Activated naive CD4-positive, alpha-beta T cell (primary cell): ENCODE measurements at places on chromosomes 12 and 14.

GRCh38 chr12:13004361-13004760 is 4.3 kb upstream of the HEBP1 start:
- DNase-seq: no peak

GRCh38 chr12:48993787-48994186 is 5.4 kb downstream of the DDN start:
- DNase-seq: no peak

- DNase-seq: no peak
These were observed 187.6 kb downstream of the RMST start for GRCh38 chr12:97650242-97650641.

GRCh38 chr14:97956581-97957340 is 1159.6 kb downstream of the VRK1 start:
- DNase-seq: no peak

DNA sequence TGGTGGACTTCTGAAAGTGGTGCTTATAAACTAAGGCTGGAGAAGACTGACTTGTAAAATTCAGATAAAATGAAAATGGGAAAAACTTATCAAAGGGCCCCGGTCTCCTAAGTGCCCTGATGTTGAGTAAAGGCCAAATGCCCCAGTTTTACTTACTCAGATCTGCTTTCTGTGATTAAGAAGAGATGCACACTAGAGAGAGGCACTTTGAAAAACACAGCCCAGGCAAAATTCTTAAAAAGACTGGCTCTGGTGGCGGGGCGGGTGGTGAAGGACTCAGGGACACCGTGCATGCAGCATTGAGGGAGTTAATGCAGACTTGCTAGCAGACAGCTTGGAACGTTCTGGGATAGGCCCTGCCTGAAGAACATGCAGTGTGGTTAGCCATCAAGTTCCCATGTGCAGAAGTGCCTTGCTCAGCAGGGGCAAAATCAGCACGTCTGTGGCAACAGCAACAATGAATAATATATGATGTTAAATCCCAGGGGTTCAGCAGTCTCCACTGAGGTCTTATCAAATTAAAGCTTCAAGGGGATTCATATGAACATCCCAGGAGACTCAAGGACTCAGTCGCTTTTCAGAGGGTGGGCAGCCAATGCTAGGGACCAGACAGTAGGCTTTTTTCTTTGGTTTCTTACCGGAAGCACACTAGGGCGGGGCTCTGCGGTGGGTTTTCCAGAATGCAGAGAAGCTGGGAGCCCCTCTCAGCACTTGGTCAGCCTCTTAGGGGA is 105.0 kb downstream of the DAD1 start:
- no peak for DNase-seq

DNA sequence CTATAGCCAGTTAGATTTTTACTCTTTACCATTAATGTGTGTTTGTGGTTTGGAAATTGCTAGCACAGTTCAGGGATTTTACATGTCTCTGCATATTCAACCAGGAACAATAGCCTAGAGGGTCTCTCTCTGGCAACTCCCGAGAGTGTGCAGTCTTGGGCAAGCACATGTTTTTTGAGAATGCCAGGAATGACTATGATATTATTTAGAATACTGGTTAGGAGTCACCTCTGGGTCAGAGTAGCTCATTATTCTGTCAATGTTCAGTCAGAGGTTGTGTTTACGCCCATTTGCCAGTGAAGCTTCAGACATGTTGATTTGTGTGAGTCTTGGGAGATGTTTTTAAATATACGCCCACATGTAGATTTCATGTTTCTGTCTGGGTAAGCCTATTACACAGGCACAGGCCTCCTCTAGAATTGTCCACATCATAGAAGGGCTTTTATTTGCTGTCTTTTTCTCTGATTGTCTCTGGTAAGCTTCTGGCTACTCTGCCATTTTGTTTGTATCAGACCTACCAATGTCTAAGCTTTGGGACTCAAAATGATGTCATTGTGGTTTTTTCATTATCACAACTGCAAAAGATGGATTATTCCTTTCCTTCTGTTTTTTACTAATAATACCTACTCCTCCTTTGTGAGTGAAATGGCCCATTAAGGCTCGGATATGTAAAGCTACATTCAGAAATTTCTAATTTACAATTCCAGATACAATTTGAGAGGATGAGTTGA is 203.1 kb upstream of the PPFIA2 start:
- no peak for DNase-seq

DNA sequence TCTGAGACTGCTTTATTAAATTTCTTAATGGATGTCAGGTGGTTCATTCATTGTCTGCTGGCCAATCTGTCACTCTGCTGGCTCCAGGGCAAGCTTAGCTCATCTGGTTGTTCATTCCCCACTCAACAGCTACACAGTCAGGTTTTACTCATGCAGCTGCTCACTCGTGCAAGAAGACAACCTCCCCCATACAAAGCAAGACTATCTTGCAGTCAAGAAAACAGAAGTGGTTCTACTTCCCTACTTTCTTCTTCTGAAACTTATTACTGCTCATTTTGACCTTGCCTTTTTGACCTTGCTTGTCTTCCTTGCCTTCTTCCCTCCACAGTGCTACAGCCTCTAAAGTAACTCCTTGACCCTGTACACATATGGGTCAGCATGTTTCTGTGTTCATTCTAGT is 277.9 kb downstream of the SSPN start:
- no peak for DNase-seq

GRCh38 chr14:27181333-27181732 is 583.5 kb upstream of the NOVA1 start:
- DNase-seq: no peak

DNA sequence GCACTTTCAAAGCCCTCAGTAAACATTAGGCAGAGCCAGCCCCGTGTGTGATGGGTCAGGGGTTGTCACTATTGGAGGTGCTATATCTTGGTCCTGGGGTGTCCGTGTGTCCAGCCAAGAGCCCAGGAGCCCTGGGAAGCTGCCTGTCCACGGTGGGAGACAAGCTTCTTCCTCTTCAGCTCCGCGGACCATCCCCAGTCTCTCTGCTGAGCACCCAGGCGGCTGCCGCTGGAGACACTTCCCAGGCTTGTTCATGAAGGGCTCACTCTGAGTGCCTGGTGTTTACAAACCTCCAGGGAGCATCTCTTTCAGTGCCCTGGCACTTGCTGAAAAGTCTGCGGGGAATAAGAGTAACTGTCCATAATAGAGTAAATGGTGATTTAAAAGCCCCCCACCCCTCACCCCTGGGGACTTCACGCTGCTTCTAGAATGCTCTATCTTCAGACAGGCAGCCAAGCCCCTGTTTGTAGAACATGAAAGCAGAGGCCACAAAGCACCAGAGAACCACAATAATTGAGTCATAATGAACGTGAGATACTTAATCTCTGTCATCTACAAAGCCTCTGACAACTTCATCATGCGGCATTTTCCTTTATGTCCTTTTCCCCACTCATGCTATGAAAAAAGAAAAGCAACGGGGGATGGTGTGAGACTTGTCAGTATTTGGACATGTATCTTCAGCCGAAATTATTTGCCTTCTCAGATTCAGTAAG is 178.6 kb downstream of the TMEM132C start:
- no peak for DNase-seq

GRCh38 chr14:93731753-93732152 is 56.5 kb downstream of the PRIMA1 start:
- DNase-seq: no peak

- DNase-seq: no peak
These were observed 60.5 kb downstream of the ESR2 start for GRCh38 chr14:64233531-64234190.

GRCh38 chr12:51364001-51364400 is 17.5 kb upstream of the CELA1 start:
- no peak for DNase-seq

GRCh38 chr12:97426492-97427116 is 36.0 kb upstream of the RMST start:
- no peak for DNase-seq

DNA sequence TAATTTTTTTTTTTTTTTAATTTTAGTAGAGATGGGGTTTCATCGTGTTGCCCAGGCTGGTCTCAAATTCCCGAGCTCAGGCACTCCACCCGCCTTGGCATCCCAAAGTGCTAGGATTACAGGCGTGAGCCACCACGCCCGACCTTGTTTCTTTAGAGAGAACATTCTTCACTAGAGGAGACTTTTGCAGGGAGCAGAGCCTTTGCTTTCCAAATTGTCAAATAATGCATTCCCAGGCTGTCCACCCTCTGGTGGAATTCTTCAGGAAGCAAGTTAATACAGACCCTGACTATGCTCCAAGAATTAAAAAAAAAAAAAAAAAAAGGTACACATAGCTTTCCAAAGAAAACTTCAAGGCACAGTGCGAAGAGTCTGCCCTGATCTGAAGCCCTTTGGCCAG is 6.8 kb downstream of the ALDH1L2 start:
- DNase-seq: no peak

GRCh38 chr12:124248941-124249825 is 45.7 kb upstream of the RFLNA start:
- no peak for DNase-seq

DNA sequence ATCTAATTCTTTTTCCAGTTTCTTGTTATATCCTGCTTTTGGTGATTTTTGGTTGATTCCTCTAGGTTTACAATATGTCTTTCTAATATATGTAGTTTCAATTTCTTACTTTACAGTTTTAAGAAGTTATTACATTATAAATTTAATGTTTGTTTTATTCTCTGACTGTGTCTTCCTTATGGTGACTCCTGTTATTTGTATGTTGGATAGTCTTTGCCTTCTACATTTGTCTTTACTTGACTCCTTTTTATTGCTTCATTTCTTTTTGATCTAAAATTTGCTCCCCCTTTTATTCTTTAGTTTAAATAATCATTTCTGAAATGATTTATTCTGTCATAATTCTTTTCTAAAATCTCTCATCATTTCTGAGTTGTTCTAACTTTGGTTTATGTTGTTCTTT is 125.8 kb downstream of the CCDC91 start:
- no peak for DNase-seq

DNA sequence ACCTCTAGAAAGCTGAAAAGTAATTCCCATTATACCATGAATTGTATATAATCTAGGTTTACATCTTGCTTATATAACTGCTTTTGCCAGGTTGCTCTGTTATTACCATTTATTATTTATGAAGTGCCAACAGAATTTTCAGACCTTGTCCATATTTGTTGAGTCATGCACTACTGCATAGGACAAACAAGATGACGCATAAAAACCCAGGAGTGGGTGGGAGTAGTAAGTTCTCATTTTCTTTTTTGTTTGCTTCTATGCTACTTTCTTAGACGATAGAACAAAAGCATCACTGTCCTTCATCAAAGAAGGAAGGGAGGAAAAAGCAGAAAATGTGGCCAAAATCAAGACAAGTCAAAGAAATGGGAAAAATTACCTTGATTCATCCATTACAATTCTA is 119.0 kb upstream of the RASSF8 start:
- no peak for DNase-seq

- no peak for DNase-seq
These were observed 31.3 kb downstream of the PTPRB start for GRCh38 chr12:70605976-70606375.

GRCh38 chr12:53603196-53603595 is 23.0 kb downstream of the ATF7 start:
- DNase-seq: no peak

DNA sequence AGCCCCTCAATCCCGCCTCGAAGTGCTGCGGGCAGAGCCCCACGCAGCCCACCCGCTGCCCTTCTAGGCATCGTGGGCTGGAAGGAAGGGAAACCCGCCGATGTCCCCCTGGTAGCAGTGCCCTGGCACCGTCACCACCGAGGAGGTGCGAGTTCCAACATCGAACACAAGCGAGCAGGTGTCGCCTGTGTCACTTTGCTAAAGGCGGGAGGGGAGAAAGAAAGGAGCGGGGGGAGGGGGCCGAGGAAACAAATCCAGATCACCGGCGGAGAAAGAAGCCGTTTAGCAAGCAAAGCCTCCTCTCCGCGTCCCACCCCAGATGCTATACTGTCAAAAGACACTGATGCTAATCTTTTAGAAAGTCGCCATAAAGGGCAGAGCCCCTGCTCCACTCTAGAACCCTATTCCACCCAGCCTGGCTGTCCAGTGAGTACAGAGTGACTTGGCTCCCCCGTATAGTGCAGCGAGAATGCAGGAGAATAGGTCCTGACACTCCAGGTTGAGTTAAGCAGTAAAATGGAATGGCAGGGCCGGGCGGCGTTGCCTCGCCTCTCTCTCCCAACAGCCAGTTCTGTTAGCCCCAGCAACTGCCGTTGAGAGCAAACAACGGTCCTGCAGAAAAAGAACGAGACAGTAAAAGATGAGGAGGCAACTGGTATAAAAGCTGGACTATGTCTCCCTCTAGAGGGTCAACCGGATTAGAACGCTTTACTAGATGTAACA is 67.9 kb upstream of the USP15 start:
- DNase-seq: no peak

DNA sequence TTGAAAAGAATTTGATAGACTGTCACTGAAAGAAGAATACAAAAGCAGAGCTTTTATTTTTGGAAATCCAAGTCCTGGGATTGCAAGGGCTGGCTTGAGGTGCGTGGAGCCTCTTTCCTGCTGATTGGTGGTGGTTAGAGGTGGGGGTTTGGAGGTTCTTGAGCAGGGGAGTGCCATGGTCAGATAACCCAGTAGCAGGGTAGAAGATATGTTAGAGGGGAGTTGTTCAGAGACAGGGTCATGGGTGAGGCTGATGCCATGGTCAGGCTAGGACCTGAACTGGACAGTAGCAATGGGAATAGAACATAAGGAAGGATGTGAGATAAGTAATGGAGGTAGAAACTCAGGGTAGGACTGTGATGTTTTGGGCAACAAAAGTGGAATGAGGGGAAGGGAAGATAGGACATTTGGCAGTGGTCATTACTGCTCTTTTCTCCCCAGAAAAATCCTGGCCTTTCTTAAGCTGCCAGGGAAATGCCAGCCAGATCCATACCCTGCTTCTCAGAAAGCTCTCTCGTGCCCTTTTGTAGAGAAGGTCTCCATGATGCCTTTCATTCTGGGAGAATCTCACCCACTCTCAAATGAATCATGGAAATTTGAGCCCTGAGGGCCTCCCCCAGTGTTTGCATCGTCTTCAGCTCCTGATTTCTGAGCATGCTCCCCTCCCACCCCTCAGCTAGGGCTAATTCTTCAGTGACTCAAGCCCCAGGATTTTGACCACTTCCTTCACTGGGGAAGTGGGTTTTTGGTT is 9.5 kb downstream of the EMP1 start:
- DNase-seq: no peak
